CD4-positive, alpha-beta T cell treated with Interleukin-4 for 4 hours (primary cell): ENCODE measurements at places on chromosomes 12 and 14.
A peak's percentile ranks its signal among the peaks of the same experiment; 100 is the strongest.

- DNase-seq: no peak
Measured at GRCh38 chr12:116358536-116358892, 81.0 kb upstream of the MED13L start.

- no peak for DNase-seq
Measured at GRCh38 chr12:122021193-122021821, 377 bp upstream of the BCL7A start.

- peak; percentile 79 for DNase-seq
Measured at GRCh38 chr12:89019439-89020120, 332.7 kb downstream of the DUSP6 start.

DNA sequence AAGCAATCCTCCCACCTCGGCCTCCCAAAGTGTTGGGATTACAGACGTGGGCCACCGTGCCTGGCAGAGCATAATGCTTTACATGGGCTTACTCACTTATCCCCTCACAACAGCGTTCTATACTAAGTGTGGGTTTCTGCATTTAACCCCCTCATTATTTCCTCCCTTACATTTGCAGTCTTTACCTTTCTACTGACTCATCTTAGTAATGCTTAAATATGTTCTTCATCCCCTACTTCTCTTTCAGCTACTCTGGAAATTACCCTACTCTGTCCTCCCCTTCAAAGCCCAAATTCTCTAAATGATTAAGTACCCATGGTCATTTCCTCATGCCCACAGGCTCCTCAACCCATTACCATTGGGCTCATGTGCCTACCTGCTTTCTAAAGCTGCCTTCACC, 40.7 kb downstream of the NKX2-1 start:
- DNase-seq: no peak

GRCh38 chr14:47284283-47284682, 391.1 kb downstream of the MDGA2 start:
- no peak for DNase-seq

GRCh38 chr12:84421103-84421502, 491.5 kb downstream of the SLC6A15 start:
- DNase-seq: no peak

DNA sequence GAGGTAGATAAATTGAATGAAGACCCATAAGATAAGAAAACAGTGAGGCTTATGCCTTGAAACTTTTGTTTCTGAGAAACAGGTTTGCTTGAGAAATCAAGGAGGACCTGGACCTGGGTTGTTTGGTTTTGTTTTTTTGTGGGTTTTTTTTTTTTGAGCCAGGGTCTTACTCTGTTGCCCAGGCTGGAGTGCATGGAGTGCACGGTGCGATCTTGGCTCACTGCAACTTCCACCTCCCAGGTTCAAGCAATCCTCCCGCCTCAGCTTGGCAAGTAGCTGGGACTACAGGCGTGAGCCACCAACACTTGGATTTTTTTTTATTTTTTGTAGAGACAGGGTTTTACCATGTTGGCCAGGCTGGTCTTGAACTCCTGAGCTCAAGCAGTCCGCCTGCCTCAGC, 9.0 kb upstream of the PPTC7 start:
- no peak for DNase-seq

GRCh38 chr12:46958053-46958452, 121.4 kb upstream of the PCED1B start:
- no peak for DNase-seq

- no peak for DNase-seq
Measured at GRCh38 chr12:77949943-77950342, 119.2 kb downstream of the NAV3 start.

DNA sequence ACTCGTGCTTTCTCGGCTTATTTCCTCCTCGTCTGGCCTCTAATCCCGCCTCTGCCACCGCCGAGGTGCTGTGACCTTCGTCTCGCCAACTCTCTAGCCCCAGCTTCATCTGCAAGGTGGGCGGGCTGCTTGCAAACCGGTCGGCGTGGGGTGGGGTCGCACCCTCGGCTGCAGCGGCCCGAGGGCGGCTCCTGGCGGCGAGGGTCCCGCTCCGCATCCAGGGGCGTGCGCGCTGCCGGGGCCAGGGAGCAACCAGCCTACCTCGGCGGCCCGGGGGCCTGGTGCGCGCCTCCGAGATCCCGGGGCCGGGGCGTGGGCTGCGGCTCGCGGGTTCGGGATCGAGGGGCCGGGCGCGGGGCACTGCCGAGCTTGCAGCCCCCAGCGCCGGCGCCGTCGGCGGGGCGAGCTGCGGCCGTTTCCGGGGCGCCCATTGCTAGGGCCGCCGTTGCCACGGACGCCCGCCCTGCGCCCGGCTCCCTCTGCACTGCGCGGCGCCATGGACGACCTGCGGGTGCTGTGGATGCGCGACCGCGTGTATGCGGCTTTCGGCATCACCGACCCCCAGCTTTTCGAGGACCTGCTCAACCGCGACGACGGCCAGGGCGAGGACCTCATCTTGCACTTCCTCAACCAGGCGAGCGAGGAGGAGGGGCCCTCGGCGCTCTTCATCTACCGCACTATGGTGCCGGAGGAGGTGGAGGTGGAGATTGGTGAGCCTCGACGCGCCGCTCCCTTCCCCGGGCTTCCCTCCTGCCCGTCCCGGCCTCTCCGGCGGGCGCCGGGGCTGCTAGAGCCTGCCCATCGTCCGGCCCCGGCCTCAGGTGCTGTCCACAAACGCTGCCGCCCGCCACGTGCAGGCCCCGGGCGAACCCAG, at the start of gene DNAH10:
Gene DNAH10 (plus strand): TSS at position 461 of the 874 bp plus-strand sequence. CDS start 36 bp downstream, at position 497.
- peak; percentile 12 for DNase-seq

GRCh38 chr12:108685469-108686260, 45.7 kb downstream of the CORO1C start:
- no peak for DNase-seq

- no peak for DNase-seq
Measured at GRCh38 chr12:62861586-62861985, 73.4 kb downstream of the PPM1H start.

DNA sequence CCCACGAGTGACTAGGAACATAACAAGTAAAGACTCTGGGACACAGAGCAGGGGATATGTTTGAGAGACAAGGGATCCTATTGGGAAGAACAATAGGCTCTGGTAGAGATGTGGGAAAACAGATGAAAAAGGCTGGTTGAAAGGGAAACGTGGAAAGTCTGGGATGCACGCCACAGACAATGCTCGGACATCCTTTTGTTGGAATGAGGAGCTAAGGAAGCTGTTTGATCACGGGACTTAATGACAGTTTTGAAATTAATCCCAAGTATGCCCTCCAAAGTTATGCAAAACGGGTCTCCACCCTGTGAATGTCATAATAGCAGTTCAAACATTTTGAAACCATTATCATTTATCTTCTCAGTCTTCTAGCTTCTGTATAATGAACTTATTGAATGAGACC, 31.7 kb upstream of the ANO2 start:
- DNase-seq: no peak

DNA sequence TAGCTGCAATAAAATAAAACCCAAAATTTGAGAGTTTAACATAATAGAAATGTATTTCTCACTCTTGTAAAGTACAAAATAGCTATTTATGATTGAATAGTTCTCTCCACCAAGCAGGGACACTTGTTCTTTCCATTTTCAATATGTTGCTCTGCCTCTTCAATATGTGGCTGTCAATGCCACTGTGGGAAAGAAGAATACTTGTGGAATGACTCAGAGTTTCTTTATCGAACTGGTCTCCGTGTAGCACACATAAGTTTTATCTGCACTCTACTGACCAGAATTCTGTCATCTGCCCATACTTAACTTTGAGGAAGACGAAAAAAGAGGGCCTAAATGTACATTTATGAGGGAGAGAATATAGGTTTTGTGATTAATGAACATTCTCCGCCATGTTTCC, 256.9 kb downstream of the ATXN7L3B start:
- no peak for DNase-seq

- no peak for DNase-seq
Measured at GRCh38 chr12:58242796-58243630, 301.6 kb downstream of the ATP23 start.

DNA sequence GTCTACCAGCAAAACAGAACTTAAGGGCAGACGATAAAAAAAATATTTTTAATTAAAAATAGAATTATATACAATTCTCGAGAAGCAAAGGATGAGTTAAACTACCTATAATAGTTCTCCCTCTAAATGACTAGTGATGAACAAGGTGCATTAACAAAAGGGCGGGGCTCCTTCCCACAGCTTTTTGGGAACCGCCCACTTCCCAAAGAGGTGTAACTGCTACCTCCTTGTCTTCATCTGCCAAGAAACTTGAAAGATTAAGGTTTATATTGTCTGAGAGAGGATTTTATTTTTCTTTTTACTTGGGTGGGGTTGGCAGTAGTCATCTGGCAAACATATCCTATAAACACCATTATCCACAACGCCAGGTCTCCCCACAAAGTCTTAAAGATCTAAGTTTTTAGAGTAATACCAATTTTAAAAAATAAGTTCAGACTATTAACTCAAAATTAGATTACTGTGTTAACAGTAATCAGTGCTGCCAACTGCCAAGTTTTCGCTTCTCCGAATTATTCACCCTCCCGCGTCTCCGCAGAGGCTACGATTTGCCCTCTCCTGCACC, 938 bp downstream of the RALGAPA1 start:
- peak; percentile 36 for DNase-seq
